Suprapubic skin (tissue), 4 donors: ENCODE measurements at places on chromosomes 1 and 21. TPM values are rescaled to one million over a fixed set of nuclear protein-coding genes. Genes with fewer than 3 reads are reported as not detected.

Gene SPATC1L
- total RNA-seq, result 2.5 TPM

DNA sequence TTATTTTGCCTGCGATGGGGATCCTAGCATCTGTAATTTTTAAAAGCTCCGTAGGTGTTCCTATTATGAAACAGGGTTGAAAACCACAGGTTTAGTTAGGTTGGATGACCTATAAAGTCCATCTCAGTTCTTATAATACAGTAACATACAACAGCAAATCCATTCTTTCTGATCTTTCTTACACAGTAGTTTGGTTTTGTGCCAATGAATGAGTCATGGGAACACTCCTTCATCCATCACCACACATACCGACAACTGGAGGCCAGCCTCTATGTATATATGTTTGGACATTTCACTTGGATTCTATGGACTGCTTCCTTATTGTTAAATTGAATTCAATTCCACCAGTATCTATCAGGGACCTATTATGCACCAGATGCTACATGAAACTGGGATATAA lies 118.4 kb upstream of the L1TD1 start:
- peaks cover 12% of the 10 kb centered on the region for H3K36me3 ChIP-seq
- H3K27me3 ChIP-seq, result no peaks in the 10 kb centered on the region
- no peak overlapping the region for H3K4me3 ChIP-seq
- no peak for DNase-seq
- H3K4me1 ChIP-seq, result no peaks in the 10 kb centered on the region

GRCh38 chr1:228814176-228814575 lies 78.9 kb downstream of the RHOU start:
- H3K4me3 ChIP-seq, result no peak overlapping the region
- H3K27me3 ChIP-seq, result no peaks in the 10 kb centered on the region
- DNase-seq, result no peak
- H3K36me3 ChIP-seq, result no peaks in the 10 kb centered on the region
- peaks cover 16% of the 10 kb centered on the region for H3K4me1 ChIP-seq
- no peak overlapping the region for H3K27ac ChIP-seq

GRCh38 chr1:175503538-175503937 lies 239.9 kb downstream of the TNR start:
- no peaks in the 10 kb centered on the region for H3K36me3 ChIP-seq
- peaks cover 4% of the 10 kb centered on the region for H3K27me3 ChIP-seq
- DNase-seq, result no peak
- no peaks in the 10 kb centered on the region for H3K4me1 ChIP-seq

GRCh38 chr1:11862890-11863289 lies 4.1 kb upstream of the NPPB start:
- H3K4me3 ChIP-seq, result no peak overlapping the region
- peaks cover 8% of the 10 kb centered on the region for H3K4me1 ChIP-seq
- no peaks in the 10 kb centered on the region for H3K36me3 ChIP-seq
- H3K27ac ChIP-seq, result no peak overlapping the region
- H3K27me3 ChIP-seq, result peaks cover 45% of the 10 kb centered on the region

- no peaks in the 10 kb centered on the region for H3K4me1 ChIP-seq
- no peaks in the 10 kb centered on the region for H3K36me3 ChIP-seq
- peaks cover 41% of the 10 kb centered on the region for H3K27me3 ChIP-seq
- H3K4me3 ChIP-seq, result no peak overlapping the region
These were observed 125.8 kb upstream of the AJAP1 start for GRCh38 chr1:4528590-4528989.

- no peaks in the 10 kb centered on the region for H3K4me1 ChIP-seq
- DNase-seq, result no peak
- H3K4me3 ChIP-seq, result no peak overlapping the region
- H3K36me3 ChIP-seq, result no peaks in the 10 kb centered on the region
- no peak overlapping the region for H3K27ac ChIP-seq
These were observed 122.7 kb downstream of the RYR2 start for GRCh38 chr1:237164406-237165352.

Gene FAM72A
- total RNA-seq, result 2.2 TPM

DNA sequence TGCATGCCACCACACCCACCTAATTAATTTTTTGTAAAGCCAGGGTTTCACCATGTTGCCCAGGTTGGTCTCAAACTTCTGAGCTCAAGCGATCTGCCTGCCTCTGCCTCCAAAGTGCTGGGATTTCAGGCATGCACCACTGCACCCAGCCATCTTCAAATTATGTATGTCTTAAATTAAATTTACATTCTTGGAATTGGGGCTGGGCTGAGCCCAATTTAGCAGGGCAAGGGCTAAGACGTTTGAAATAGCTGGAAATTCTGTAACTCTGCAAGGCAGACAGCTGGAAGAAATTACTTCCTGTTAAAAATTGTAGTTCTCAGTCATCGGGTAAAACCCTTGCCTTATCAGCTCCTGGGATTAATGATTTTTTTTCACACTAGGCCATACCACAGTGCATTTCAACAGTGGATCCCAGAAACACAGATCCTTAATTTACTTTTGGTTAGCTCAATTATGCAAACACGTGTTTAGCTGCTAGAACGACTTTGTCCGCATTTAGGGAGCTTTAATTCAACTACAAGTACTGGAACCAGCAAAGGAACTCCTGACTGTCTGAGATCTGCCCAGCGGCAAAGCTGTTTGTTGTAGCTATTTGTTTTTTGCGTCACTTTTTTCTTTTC lies 83.3 kb downstream of the OLFML3 start:
- no peak for DNase-seq
- H3K27me3 ChIP-seq, result no peaks in the 10 kb centered on the region
- no peak overlapping the region for H3K4me3 ChIP-seq
- H3K27ac ChIP-seq, result no peak overlapping the region
- H3K36me3 ChIP-seq, result no peaks in the 10 kb centered on the region
- H3K4me1 ChIP-seq, result no peaks in the 10 kb centered on the region

Gene RERE
- total RNA-seq, result 113 TPM

Gene LCE1D
- 203 TPM for total RNA-seq

Gene AMY1A
- total RNA-seq, result not detected

- DNase-seq, result no peak
- no peak overlapping the region for H3K27ac ChIP-seq
- H3K4me3 ChIP-seq, result no peak overlapping the region
- no peaks in the 10 kb centered on the region for H3K4me1 ChIP-seq
- H3K27me3 ChIP-seq, result no peaks in the 10 kb centered on the region
- H3K36me3 ChIP-seq, result peaks cover 100% of the 10 kb centered on the region
These were observed 29.4 kb upstream of the BMP8A start for GRCh38 chr1:39462074-39462473.
